Osteoblast (primary cell): ENCODE measurements at places on chromosomes 4 and X.

GRCh38 chr4:80931631-80932081, 98.9 kb upstream of the BMP3 start:
- DNase-seq, result peak; percentile 56

GRCh38 chr4:107068116-107068515, 32.0 kb upstream of the DKK2 start:
- DNase-seq, result no peak

DNA sequence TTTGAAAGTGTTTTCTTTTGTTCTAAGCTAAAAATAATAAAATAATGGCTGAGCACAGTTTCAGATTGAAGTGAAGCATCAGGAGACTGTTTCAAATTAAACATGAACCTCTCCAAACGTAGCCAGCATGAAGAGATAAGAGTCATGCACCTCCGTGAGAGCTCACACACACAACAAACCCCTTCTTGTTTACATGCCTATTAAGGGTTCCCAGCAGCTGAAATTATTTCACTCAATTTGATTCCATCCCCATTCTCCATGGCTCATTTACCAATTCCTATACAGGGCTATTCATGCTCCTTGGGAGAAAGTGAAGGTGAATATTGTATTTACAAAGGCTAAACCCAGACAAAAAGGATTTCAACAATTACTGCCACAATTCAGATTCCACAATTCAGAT, 954.1 kb upstream of the INTU start:
- no peak for DNase-seq

DNA sequence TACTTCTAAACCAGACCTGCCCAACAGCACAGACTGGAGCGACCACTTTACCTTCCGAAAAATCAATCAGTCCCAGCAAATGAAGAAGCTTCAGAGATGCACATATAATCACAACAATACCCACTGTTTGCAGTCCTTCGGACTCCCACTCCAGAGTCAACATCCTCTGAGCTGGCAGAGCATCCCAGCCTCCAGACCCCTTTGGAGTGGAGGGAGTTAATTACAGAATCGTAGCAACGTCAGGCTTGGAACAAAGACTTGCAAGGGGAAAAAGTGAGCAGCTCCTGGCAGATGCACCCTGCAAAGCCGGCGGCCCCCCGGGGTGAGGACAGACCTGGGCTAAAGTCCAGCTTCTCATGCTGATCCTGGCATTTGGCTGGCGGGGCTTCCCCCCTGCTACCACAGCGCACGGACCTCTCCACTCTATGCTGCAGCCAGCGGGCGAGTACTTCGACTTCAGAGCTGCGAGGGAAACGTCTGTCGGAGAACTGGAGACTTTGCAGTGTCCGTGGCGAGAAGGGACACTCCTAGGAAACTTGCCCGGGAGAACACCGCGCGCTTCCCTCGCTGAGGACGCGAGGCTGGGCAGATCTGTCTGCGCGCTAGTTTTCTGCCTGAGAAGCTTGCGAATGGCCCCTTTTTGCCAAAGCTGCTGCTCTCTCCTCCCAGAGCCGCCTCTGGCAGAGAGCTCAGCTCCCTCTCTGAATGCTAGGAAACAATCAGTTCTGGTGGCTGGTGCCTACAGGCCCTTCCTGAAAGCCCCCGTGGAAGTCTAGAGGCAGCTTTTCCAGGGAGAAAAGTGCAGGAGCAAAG, 283.7 kb downstream of the PACRGL start:
- DNase-seq, result no peak

DNA sequence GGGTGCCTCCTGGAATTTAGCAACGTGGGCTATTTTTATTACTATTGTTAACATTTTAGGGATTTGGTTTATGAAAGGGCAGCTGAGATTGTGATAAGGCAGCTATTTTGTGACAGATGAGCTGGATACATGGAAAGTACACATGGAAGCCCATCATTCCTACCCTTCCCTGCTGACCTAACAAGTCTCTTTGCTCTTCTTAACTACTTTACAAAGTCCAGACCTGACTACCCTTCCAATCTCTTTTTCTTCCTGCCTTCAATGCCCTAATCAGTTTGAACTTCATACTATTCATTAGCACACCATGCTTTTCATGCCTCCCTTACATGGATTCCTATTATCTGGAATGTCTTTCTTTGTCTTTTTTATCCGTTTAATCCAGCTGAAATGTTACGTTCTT, 9.4 kb upstream of the AFP start:
- no peak for DNase-seq

GRCh38 chr4:140249351-140249750, 95.4 kb upstream of the MAML3 start:
- no peak for DNase-seq

GRCh38 chr4:80710748-80711451, 319.6 kb upstream of the BMP3 start:
- DNase-seq, result no peak

- DNase-seq, result no peak
Measured at GRCh38 chr4:80787306-80787705, 243.2 kb upstream of the BMP3 start.

DNA sequence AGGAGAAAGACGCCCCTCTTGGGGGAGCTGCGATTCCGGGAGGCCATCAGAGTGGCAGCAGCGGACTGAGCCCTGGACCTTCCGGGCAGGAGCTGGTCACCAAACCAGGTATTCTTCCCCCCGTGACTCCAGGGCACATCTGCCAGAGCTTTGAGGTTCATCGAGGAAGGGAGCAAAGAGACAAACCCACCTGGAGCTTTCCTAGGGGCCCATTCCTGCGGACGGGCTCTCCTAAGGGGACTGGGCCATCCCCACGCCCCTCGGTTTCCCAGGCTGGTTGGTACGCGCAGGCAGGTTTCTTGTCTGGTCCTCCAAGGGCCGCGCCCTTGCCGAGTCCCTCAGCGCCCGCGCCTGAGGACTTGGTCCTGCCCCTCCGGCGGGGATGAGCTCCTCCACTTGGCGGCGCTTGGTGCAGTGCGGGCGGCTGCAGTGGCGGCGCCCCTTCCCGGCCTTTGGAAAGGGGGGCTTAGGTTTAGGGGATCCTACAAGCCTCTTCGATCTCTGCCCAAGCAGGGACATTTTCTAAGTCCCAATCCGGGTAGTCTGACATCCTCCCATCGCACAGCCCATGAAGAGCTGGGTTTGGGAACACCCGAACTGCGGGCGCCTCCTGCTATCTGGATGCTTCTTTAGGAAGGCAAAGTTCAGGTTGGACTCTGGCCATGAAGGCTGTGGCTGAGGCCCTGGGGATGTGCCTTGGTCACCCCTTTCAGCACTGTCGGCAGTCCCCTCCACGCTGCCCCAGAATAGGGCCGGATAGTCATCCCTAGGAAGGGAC, 538 bp downstream of the STBD1 start:
- peak; percentile 96 for DNase-seq

GRCh38 chr4:178205826-178206225, 763.6 kb upstream of the AGA start:
- no peak for DNase-seq

- DNase-seq, result no peak
Measured at GRCh38 chr4:25535701-25536473, 119.8 kb upstream of the SLC34A2 start.

DNA sequence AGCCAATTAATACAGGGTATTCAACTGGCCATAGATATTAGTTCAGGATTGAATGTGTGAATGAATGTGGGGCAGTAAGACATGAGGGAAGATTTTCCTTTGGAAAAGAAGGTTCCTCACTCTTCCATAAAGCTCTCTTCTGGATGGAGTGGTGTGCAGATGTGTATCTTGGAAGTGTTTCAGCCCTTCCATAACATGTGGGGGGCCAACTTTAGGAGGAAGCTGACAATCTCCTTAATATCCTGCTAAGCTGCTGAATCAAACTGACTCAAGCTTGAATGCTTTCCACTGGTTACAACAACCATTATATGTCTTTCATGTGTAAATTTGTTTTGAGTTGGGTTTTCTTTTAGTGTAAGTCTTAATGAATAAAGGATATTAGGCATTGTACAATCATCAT, 40.3 kb downstream of the FANCB start:
- peak; percentile 11 for DNase-seq

DNA sequence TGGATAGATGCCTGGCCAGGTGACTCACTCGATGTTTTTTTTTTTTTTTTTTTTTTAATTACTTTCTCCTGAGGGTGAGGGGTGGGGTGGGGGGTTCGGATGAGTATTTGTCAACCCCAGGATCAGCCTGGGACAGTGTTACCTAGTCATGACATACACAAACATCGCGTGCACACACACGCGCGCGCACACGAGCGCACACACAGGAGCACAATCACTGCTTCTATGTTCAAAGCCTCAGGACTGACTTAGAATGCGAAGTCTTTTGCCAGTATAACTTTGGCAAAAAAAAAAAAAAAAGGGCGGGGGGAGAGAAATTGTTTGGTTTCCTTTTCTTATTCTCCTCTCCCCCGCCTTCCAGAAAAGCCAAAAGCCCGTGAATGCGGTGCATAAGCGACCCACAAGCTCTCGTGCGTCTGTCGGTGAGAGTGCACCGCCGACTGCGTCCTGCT, 115.0 kb upstream of the TEX13C start:
- DNase-seq, result no peak

DNA sequence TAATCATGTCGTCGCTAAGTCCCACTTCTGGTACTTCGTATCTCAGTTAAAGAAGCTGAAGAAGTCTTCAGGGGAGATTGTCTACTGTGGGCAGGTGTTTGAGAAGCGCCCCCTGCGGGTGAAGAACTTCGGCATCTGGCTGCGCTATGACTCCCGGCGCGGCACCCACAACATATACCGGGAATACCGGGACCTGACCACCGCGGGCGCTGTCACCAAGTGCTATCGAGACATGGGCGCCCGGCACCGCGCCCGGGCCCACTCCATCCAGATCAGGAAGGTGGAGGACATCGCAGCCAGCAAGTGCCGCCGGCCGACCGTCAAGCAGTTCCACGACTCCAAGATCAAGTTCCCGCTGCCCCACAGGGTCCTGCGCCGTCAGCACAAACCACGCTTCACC, 11.3 kb downstream of the PNCK start:
- peak; percentile 52 for DNase-seq

DNA sequence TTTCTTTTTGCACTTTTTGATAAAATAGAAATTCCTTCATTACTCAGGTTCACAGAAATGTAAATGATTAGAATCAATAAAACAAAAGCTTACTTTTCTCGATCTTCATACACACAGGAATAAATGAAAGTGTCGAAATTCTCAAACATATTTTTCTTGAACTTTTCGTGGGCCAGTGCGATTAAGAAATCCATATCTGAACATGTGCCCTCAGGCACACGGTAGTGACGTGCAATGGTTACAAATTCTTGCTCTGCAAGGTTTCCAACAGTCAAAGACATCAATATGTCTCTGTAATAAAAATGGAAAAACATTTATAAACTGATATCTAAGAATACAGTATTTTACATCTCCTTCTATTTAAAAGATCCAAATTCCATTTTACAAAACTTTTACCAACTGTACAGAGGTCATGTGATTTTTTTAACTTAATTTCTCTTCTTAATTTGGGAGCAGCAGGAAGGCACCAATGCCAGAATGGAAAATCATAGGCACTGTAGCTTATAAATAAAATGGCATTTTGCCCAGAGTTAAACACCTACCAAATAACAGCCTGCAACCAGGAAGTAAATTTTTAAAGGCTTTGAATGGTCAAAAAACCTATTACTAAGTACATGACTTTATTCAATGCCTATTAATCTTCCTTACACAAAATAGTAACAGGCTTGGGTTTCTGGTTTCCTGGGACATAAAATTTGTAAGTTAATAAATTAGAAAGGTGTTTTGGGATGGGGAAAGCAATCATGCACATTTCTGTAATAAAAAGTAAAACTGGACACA, 165.0 kb downstream of the EFHC2 start:
- peak; percentile 14 for DNase-seq

DNA sequence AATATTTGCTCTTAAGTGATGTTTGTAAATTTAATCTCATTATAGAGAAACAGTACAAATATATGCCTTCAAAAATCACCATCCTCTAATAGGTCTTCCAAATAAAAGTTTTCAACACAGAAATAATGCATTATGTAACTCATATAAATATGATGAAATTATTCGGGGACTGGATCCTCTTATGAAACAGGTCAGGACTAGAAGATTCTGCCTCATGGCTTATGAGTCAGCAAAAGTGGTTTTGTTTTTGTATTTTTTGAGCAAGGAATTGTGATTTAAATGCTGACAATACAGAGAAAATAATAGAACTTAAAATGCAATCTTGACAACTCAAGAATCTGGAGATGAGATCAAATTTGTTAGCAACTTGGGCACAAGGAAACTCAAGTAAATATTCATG, 179.7 kb upstream of the NDP start:
- no peak for DNase-seq
